ENCODE measurements at places on chromosomes 6 and 20. TPM values are rescaled to one million over a fixed set of nuclear protein-coding genes. Genes with fewer than 3 reads are reported as not detected.

Gene HAO1
- total RNA-seq, result 0.13 TPM

GRCh38 chr6:37821446-37821845 lies 1.9 kb downstream of the ZFAND3 start:
- no peak for ATAC-seq

DNA sequence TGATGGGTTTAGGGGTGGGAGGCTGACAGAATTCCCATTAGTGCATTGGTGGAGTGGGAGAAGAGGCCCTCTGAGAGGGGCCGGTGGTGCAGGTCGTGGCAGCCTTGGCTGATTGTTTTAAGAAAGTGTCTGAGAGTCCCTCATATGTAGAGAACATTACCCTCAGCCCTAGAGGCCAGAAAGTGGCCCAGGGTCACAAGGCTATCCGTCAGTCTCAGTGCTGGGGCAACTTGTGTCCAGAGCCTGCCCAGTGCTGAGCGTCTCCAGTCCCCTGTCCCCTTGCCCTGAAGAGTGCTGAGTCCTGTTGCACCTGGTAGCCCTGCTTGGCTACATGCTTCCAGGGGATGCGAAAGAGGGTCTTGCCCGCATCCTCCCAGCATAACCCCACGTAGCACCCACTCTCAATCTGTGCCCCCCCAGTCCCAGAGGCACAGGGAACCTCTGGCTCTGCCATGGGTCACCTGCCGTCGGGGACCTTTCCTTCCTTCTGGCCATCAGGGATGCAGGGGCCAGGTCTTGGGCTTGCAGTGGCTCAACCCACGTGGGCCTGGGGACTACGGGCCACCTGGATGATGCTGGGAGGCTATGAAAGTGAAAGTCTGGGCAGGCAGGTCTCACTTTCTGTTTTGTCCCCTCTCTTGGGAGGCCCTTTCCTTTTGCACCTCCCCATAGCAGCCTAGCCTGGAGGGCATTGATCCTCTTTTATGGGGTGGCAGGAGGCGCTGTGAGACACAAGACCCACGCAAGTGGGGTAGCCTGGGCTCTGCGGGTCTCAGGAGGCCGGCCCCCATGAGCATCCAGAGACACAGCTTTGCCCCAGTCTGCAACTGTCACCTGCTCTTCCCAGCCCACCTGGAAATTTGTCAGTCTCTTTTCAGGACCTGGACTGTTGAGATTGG lies 12.2 kb downstream of the DUSP15 start:
- ATAC-seq, result no peak

Gene PPP1R3D
- total RNA-seq, result 5.3 TPM

Gene GSTA2
- not detected for total RNA-seq

DNA sequence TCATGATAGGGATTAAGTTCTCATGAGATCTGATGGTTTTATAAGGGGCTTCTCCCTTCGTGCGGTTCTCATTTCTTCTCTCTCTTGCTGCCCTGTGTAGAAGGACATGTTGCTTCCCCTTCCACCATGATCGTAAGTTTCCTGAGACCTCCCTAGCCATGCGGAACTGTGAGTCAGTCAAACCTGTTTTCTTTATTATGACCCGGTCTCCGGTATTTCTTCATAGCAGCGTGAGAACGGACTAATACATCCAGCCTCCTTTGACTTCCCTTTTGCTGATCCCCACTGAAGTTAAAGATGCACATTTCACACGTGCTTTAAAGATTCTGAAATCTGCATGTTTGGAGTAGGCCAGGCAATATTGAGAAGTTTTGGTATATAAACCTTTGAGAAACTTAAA lies 543.1 kb downstream of the PRKN start:
- ATAC-seq, result no peak

Gene OR2H1
- total RNA-seq, result not detected

Gene SULF2
- total RNA-seq, result 123 TPM
